ENCODE measurements at places on chromosomes 3 and 15.

DNA sequence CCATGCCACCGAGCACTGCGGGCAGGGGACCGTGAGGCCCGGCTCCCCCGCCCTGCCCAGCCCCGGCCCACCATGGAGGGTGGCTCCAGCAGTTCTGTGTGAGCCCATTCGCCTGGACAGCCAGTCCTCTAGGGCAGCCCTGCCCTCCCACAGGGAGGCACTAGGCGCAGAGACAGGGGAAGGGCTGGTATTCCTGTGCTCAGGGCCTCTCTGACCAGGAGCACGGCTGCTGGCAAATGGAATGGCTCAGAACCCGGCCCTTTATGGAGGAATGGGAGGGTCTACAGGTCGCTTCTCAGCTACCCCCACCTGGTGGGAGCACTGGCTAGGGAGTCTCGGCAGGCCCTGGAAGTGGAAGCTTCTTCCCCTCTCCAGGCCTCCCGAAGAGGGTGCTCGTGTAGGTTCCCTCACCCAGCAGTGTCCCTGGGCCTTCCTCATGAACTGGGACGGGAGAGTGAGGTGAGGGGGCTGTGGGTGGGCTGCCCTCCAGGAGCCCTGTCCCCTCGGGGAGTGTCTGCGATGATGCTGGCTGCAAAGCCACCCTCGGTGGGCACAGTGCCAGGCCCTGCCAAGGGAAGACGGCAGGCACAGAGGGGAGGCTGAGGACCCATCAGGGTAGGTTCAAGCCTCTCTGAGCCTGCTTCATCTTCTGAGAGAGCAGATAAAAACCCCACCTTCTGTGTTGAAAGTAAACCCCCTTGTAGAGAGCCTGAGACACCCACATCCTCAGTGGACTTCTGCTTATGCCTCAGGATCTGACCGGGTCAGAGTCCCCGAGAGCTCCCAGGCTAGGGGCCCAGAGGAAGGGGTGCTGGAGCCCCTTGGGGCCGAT, 1.5 kb downstream of the MELTF start:
- no peak for DNase-seq

DNA sequence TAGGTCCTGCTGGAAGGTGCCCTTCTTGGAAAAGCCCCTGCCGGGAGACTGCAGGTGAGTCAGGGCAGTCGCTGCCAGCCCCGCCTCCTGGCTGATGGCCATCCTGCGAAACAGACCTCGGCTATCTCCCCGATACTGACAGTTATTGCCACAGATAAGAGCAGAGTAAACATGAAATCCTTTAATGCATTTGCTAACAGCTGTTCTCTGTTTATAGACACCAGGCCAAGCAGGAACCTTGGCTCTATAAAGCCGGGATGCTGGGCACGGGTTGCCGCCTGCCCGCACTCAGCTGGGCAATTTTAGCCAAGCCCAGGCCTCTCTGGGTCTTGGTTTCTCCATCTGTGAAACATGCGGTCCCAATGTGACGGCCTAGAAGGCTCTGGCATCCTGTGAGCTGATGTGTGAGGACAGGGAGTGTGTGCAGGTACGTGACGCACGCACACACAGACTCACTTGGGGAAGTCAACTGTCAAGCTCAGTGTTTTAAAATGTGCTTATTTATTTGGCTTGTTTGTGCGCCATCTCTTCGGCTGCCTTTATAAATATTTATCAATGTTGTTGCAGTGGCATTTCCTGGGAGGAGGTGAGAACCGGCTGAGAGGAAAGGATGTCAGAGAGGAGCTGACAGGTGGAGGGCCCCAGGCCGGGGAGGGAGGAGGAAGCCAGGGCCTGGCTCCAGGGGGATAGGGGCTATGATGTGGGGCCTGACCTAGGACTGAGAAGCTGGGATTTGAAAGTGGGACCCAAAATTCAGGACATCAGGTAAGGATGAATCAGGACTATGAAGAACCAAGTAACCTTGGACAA, 50.8 kb upstream of the PRR23E start:
- no peak for DNase-seq

- DNase-seq = peak; percentile 61
Observed at GRCh38 chr15:75153087-75153486, 48.6 kb upstream of the C15orf39 start.

- DNase-seq = no peak
Observed at GRCh38 chr3:156749244-156749643, 74.9 kb downstream of the TIPARP start.

DNA sequence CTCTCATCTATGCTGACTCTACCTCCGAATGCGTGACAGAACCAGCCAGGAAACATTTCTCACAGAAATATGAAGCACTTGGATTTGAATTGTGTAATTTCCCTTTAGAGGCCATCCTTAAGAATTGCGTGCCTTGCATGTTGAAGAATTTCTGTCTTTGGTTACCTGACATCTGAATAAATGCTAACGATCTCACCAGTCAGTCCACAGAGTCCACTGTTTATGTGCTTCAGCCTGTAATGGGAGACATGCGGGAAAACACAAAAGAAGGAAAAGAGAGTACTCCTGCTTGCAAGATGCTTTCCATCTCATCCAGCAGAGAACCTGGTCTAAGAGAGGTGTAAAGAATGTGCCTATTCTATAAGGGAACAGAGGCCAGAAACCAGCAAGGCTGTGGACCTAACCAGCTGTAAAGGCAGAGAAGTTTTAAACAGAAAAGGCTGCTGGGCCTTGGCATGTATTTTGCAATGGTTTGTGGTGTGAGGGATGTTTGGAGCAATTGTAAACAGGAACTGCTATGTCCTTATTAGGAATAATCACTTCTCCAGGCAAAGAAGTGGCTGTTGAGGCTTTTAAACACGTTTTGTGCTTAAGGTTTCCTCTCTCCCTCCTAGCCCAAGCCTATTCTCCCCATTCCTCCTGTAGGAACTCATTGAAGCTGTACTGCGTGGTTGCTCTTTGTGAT, 36.4 kb upstream of the BOC start:
- DNase-seq = no peak

GRCh38 chr15:88637841-88638625, 783 bp upstream of the ISG20 start:
- no peak for DNase-seq

GRCh38 chr3:149020839-149021252, 29.5 kb downstream of the GYG1 start:
- no peak for DNase-seq

DNA sequence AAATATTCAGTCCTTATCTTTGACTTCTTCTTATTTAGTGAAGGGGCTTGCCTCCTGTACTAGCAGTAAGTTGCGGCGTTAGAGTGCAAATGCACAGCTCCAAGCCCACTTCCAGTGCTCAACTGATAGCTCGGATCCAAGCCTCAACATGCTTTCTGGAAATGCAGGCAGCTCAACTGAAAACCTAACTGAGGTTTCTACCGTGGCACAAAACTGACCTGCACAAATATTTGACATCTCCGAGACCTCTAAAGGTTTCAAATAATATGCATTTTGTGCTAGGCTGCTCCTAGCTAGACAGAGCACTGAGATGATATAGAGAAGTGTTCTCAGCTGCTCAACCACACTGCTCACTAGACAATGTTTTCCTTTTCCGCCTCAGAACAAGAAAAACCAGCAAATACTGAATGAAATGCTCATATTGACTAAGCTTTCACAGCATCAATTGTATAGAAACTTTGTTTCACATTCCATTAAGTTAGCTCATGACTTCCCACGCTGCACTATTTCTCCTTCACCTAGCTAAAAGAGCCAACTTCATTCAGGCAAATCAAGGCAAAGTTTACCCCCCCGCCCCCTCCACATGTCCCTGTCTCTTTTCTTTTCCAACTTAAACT, 822 bp downstream of the ZNF385D start:
- DNase-seq = no peak

DNA sequence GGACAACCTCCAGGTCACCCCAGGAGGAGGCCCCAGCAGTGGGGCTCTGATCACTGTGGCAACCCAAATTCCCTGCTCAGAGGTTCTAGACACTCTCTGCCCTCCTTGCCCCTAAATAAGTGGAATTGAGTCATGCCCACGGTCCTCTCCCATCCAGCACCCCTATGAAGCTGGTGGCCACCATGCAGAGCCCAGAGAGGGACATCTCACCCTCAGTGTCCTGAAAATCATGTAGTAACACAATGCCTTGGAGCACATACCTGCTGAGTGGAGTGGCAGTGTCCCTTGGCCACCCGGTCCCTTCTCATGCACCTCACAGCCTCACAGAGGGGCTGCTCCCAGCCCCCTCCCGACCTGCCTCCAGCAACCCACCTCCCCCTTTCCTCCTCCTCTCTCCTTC, 114.3 kb upstream of the MEF2A start:
- no peak for DNase-seq

DNA sequence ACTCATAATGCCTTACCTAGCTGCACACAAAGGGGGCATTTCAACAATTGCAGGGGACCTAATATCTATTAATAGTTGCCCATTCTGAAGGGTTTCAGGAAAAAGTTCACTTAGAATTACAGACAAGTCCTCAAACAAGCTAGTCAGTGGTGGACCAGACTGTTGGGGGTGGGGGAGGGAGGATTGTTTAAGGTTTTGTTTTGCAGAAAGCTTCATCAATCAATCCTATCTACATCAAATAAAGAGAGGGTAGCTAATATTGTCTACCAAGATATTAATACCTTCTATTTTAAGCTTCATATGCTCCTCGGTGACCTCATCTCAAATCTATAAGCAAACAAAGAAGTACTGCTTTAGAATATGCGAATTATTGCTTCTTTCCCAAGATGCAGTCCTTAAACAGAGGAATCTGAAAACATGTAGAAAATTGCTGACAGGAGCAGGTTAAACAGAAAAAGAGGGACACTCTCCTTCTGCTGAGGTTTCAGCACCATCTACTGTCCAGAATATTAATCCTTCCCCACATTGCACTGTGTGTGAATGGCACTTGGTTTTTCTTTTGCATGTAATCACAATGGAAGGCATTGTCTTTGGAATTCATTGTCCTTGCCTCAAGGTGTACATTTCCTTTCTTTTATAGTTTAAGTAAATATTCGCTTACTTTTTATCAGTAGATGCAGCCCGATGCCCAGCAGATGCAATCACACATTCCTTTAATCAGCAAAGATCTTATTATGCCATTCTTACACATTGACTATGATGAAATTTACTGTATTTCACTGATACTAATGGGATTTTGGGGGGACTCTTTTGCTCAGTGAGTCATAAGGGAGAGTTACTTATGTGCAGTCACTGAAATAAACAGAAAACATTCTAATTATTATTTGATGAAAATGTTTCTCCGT, 94.7 kb downstream of the IL5RA start:
- DNase-seq = peak; percentile 78

DNA sequence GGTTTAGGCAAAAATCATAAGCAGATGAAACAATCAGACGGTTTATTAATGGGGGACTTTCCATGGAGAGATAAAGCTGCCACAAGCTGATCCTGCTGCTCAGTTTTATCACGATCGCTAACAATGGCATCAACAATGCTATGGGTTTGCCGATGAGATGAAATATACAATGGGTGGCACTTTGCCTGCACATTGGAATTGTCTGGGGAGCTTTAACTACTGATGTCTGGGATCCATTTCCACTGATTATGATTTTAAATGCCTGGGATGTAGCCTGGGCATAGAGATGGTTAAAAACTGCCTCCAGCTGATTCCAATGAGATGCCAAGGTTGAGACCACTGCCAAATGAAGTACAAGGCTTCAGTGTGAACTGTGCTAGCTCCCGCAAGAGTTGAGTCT, 30.8 kb downstream of the CRYGS start:
- DNase-seq = no peak

DNA sequence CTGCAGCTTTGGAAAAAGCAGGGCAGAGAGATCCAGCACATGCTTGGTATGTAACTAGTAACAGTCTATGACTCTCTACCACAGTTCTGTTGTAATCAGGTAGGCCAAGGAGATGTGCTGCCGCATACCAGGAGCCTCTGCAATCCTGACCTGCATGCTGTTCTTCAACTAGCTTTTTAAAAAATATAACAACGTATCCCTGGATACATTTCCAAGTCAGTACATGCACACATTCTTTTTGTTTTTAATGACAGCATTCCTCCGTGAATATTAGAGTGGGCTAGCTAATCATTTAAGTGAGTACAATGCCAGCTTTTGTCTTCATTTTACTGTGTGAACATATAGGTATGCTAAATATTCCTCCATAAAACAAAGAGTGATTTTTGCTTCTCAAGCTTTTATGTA, 437.8 kb downstream of the RBMS3 start:
- DNase-seq = no peak

DNA sequence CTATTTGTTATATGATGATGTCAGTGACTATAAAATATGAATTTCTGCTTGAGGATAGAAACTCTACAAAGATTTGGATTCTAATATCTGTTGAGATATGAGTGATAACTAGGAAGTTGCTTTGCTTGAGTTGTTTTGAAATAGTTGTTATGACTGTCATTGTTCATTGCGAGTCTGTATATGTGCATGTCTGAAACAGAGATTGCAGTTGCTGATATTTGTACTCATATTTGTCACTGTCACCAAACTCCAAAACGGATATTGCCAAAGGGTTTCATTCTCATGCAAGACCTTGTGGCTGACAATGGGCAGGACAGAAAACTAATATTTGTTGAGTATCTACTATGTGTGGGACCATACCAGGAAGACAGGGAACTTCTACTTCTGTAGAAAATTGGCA, 240.2 kb downstream of the CD47 start:
- no peak for DNase-seq

All from Ammon's horn (tissue), 1 donor.